Activated naive CD8-positive, alpha-beta T cell treated with anti-CD3 and anti-CD28 coated beads for 36 hours (primary cell): ENCODE measurements at places on chromosomes 7 and 10. TPM values are rescaled to one million over a fixed set of nuclear protein-coding genes. Genes with fewer than 3 reads are reported as not detected.

HNRNPF gene
- total RNA-seq = 530 TPM

ZFYVE27 gene
- 22.8 TPM for total RNA-seq

GRM3 gene
- total RNA-seq = not detected

MPLKIP gene
- total RNA-seq = 38.1 TPM

LHFPL3 gene
- total RNA-seq = not detected

LIPK gene
- total RNA-seq = not detected

MTERF1 gene
- total RNA-seq = 20.4 TPM

CPSF4 gene
- 70.1 TPM for total RNA-seq

HTR5A gene
- not detected for total RNA-seq

SFRP4 gene
- total RNA-seq = not detected

GRCh38 chr10:96017191-96017687, 26.1 kb upstream of the CCNJ start:
- DNase-seq = peak; percentile 5

- DNase-seq = no peak
Measured at GRCh38 chr10:107686095-107686494, 521.6 kb upstream of the SORCS1 start.

GRCh38 chr7:157139111-157139809, 534 bp downstream of the UBE3C start:
- DNase-seq = peak; percentile 68

DNA sequence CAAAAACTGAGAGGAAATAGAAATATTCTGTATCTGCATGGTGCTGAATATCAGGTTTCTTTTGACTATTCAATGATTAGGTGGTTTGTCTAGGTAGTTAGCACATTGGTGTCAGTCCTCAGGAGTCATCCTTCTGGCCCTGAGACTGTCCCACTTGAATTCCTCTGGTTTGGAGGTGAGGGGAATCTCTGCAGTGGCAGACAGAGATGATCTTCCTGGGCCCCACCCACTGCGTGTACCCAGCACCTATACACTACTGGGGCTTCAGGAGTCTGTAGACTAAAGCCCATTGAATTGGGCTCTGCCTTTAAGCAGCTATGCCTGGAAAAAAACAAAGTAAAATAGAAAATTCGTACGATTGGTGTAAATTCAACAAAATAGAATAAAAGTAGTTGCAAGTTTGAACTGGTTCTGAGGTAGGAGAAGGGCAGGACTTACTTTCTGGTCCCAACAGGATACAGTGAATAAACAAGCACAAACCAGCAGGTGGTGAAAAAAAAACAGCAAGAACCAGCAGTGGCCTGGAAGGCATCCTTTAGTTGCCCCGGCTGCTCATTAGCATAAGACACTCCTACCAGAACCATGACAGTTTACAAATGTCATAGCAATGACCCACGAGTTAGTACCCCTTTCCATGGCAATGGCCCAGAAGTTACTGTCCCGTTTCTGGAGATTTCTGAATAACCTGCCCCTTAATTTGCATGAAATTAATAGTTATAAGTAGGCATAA, 1.7 kb downstream of the LIPM start:
- DNase-seq = no peak

- DNase-seq = no peak
Measured at GRCh38 chr7:143355450-143356385, 6.8 kb downstream of the FAM131B start.

GRCh38 chr10:97119058-97119745, 66.6 kb downstream of the SLIT1 start:
- DNase-seq = no peak

- no peak for DNase-seq
Measured at GRCh38 chr7:78134774-78135173, 336.2 kb downstream of the PHTF2 start.

DNA sequence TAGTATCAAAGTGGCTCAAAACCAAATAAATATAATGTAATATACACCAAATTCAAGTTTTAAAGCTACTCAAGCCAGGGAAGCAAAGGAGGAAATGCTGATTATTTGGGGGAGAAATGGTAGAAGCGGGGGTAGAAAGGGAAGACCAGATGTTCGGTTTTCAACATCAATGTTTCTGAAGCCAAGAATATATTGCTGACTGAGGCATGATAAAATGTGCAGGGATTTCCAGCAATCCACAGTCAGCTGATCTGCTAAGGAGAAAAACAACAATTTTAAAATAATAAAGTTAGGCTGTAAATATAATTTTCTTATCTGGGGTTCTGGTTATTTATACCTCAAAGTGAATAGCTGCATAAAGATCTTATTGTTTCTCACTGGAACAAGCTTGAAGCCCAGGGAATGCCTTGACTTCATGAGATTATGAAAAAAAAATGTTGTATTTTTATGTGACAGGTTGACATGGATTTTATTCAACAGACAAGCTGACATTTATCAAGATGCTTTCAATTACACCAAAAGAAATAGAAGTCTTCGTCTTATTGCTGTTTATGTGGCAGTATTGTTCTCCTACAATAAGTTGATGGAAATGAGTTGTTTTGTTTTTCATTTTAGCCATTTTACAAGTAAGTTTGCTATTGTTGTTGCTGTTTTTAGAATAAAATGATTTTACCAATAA, 28.6 kb upstream of the BMPER start:
- DNase-seq = no peak

DNA sequence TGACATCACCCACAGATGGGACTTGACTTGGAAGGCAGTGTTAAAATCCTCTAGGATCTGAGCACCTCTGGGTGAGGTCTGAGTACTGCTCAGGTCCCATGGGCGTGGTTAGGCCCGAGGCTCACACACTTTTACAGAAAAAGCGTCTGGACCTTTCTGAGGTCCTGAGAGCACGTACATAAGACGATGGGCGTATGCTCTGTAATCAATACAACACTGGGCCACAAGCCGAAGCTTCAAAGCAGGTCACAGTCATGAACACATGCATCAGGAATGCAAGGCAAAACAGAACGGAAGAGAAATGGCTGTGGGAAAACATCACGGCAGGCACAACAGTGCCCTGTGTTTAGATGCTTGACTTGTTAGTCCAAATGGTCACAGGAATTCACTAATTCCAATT, 112.2 kb downstream of the LARP4B start:
- no peak for DNase-seq

DNA sequence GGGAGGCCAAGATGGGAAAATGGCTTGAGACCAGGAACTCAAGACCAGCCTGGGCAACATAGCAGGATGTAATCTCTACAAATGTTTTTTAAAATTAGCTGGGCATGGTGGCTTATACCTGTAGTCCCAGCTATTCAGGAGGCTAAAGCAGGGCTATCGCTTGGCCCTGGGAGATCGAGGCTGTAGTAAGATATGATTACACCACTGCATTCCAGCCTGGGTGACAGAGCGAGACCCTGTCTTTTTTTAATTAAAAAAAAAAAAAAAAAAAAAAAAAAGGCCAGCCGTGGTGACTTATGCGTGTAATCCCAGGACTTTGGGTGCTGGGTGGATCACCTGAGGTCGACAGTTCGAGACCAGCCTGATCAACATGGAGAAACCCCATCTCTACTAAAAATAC, 27.4 kb downstream of the MYOF start:
- no peak for DNase-seq

DNA sequence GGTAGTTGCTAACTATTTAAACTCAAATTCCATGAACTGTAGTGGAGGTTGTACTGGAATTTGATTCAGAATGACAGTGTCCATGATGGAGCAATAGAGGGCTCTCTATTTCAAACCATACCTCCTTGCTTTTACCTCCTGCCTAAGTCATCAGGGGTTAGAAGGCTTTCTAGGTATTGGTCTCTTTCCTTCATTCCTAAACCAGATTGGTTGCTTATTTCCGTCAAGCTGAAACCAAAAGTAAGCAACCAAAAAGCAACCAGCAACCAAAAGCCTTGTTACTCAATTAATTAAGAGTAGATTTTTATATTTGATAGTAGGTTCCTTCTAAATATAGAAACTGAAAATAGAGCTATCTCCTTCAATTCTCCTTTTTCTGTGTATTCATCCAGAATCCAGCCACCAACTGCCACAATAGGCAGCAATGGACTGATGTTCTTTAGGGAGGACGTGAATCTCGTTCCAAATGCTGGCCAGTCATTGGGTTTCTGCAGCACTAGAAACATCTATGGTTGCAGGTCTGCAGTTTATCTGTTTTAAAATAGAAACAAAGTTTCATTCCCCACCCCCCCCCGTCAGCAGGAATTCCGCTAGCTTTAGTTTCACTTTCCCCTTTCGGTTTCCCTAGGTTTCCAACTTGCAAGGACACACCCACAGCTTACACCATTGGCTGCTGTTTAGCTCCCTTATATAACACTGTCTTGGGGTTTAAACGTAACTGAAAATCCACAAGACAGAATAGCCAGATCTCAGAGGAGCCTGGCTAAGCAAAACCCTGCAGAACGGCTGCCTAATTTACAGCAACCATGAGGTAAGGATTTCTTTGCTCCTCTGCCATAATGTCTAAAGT, at the start of gene IFIT1:
TSS of gene IFIT1 (plus strand) at position 717 of the 850 bp plus-strand sequence. CDS start at position 807, 90 bp downstream.
- peak; percentile 53 for DNase-seq

DNA sequence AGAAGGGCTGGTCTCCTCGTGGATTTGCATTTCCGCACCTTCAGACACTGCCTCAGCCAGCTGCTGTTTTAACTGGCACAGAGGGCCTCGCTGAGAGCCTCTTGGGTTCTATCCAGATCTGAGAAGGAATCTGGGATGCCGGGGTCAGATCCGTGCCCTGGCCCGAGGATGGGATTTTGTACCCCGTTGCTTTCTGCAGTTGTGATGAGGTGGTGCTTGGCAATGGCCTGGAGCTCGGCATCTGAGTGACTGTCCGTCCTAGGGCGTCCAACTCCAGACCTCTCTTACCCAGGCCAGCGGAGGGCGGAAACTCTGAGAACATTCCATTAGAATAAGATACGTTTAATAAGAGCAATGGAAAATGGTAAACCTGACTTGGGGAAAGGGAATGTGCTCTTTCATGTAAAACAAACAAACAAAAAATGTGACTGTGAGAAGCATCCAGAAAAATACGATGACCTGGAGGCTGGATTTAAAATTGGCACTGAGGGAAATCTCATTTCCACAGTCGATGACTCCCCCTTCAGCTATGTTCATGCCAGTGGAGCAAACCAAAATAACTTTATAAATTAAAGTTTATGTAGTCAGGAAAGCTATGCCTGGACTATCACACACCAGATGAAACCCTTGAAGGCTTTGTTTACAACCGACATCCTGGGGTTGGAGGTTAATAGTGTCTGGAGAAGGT, 39.6 kb downstream of the GRK5 start:
- no peak for DNase-seq

DNA sequence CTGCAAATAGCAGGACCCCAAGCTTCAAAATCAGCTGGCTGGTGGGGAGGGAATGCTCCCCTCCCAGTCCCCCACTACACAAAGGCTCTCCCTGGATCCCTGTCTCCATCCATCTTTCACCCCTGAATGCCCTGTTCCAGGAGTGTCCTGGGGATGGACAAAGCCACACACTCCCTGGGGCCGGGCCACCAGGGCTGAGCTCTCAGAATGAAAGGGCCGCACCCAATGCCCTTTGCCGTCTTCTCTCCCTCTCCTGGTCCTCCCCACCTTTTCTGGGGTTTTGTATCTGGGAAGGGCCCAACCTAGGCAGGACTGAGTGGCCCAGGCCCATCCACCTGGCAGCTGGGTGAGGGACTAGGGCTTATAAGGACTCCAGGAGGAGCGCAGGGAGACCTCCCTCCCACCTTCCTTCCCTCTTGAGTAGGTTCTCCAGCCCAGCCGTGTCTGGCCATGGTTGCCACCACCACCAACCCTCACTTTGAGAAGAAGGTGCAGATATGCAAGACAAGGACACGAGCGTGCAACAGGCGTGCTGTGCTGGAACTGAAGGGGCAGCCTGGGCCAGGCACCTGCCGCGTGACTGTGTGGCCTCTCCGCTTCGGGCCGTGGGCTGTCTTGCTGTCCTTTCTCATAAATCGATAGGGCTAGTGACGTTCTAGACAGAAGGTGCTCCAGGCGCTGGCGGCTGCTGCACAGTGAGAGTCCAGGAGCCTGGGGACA, 157.1 kb downstream of the TCERG1L start:
- DNase-seq = no peak

GRCh38 chr10:25547382-25547781, 372.6 kb downstream of the GPR158 start:
- DNase-seq = no peak

- DNase-seq = no peak
Measured at GRCh38 chr10:129887986-129888783, 75.9 kb downstream of the EBF3 start.

- DNase-seq = no peak
Measured at GRCh38 chr7:2224934-2225333, 7.8 kb downstream of the MAD1L1 start.

GRCh38 chr7:126659124-126659523, 593.6 kb downstream of the GRM8 start:
- DNase-seq = no peak
